ENCODE measurements at places on chromosomes 3 and 15.

DNA sequence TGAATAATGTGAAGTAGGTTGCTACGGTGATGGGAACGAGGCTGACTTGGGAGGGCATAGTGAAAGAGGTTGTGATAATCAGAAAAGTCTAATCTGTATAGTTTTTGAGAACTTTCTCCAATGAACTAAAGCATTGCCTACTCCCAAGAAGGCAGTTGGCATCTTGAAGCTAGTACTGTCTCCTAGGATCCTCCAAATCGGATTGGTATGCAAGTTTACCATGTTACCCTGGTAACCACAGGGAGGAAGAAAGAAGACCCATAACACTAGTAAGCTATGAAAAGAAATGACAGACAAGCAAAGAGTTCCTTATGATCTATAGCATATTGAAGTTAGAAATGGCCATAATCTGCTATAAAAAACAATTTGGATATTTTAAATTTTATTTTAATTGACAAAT is 127.2 kb upstream of the SYNPR start:
- DNase-seq = no peak

GRCh38 chr3:105877336-105877910 is 8.6 kb upstream of the CBLB start:
- DNase-seq = no peak

DNA sequence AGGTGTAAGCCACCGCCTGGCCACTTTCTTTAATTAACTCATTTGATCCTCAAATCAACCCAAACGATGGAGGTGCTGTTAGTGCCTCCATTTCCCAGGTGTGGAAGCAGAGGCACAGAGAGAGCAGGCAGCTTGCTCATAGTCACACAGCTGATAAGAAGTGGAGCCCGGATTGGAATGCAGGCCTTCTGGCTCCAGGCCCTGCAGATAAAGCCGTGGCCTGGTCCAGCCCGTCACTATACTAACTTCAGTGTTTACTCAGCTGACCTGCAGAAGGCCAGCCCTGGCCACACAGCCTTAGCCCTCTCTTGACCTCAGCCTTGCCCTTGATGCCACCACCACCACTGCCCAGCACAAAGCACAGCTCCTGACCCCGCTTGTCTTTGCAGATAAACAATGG is 116.7 kb downstream of the NUP210 start:
- DNase-seq = no peak

DNA sequence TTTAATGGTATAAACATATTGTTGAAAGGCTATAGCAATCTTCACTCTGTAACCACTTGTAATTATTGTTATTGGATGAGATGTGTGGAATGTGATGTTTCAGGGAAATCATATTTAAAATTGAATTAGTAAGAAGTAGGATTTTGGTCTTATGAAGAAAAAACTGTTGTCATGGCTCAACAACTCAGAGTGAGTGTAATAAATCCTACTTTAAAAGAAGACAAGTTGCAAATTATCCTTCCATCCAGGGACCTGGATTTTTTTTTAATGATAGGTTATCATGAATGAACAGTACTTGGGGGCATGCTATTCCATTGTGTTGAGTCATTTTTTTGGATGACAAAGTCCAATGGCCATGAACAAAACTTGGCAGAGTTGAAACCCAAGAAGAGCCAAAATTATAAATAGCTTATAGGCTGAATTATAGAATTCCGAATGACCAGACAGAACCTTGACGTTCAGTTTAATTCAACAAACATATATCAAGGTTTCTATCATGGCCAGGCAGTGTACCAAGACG is 625.5 kb upstream of the ZNF717 start:
- no peak for DNase-seq

DNA sequence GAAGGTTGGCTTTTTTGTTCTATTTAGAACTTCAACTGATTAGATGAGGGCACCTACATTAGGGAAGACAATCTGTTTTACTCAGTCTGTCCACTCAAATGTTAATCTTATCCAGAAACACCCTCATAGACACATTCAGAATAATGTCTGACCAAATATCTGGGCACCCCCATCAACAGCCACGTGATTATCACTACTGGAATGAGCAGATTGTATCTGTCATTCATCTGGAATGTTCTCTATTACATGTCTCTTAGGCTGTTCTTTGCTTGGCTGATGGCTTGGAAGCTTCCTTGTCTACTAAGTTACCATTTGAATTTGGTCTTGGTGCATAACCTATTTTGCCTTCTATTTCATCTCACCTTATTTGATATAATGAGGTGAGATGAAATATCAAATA is 15.7 kb upstream of the LRRC58 start:
- DNase-seq = no peak

GRCh38 chr15:72521682-72522081 is 47.6 kb downstream of the ARIH1 start:
- no peak for DNase-seq

GRCh38 chr3:25657293-25657692 is 7.4 kb downstream of the TOP2B start:
- DNase-seq = no peak

GRCh38 chr3:173886-174285 is 22.7 kb upstream of the CHL1 start:
- no peak for DNase-seq

- no peak for DNase-seq
Measured at GRCh38 chr15:97790180-97790579, 170.3 kb upstream of the ARRDC4 start.

DNA sequence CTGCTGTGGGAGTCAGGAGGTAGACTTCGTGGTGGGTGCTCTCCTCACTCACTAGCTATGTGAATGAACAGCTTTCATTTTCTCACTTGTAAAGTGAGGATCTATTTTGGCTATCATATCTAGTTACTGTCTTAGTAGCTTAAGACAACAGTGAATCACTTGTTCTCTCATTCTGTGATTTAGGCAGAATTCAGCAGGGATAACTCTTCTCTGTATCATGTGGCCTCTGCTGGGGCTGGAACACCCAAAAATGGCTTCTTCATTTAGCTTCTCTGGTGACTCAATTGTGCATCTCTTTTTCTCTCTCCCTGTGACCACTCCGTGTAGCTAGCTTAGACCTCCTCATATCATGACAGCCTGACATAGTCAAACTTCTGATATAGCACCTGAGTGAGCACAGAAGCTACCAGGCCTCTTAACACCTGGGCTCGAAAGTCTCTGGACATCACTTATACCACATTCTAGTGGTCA is 68.4 kb downstream of the BFSP2 start:
- DNase-seq = no peak

DNA sequence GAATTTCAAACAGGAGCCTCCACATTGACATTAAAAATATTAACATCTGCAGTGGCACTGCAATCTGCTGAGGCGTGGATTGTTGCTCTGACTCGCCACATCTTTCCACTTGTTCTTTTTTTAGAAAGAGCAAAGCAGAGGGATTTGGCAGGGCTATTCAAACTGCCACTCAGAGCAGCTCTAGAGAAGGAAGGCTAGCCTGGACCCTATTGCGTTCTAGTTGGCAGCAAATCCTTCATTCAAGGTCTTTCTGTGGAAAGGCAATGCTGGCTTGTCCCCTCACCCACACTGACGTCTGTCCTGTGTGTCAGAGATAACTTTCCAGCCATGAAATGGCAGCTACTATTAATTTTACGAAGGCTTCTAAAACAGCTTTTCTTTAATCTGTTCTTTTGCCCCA is 483.2 kb upstream of the SGO1 start:
- DNase-seq = peak; percentile 41

DNA sequence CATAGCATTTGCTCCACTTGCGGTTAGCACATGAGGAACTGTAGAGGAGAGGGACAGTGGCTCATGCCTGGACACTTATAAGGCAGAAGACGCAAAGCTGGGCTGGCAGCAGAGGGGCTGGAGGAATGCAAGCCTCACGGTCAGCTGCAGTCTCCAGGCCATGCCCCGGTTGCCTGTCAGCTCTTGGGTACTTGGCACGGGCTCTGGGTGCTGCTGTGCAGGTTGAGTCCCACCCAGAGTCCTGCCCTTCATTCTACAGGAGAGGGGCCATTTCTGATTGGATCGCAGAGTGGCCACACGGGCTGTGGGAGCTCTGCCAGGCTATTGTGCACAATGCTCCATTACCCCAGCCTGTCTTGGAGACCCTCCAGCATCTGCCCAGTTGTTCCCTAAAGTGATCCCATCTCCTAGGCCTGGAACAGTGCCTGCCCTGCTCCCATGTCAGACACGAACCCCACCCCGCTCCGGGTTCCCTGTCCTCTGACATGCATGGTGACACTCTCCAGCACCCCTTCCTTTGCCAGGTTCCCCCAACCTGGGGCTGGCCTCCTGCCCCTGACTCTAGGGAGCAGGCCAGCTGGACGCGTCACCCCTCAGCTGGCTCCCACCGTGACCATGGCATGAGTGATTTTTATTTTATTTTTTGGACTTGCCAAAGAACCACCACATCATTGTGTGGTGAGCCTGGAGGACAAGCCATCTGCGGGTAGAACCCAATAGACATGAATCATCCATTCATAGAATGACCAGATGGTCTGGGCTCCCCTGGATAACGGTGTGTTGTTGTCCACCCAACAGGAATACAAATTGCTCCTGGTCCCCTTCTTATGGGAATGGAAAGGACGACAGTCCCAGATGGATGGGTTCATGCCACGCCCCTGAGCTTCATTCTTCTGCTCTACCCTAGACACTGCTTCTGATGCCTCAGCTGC is 51.0 kb upstream of the KLF13 start:
- DNase-seq = no peak

- DNase-seq = peak; percentile 23
Measured at GRCh38 chr15:63517628-63518027, 13.2 kb downstream of the USP3 start.

DNA sequence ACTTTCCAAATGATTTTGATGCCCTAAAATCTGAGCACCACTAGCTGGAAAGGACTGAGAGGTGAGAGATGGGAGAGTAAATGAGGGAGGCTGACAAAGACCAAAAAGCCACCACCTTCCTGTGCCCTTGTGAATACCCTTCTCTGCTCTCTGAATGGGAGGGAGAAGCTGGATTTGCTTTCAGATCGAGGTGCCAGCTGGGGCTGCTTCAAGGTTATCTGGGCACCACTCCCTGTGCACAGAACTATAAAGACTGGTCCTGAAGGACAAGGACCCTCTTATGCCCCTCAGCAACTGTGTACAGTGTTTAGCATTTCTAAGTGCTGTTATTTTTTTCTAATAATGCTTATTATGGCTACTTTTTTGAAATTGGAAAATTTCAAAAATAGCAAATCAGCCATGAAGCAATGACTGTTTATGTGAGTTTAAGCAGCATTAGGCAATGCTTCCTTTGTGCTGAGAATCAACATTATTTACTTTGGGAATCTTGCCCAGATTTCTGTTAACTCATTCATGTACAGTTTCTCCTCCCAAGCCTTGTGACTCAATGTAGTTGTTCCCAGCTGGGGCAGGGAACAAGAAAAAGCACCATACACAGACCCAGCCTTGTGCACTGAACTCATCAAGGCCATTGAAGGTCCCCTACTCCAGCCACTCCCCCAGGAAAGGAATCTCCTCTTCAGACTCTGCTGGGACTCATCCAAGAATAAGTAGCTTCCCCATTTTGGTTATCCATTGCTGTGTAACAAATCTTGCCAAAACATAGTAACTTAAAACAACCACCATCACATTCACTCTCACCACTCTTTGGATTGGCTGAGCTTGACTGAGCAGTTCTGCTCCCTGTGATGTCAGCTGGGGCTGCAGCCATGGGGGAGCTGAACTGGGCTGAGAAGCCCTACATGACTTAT is 37.3 kb upstream of the CDV3 start:
- peak; percentile 17 for DNase-seq

GRCh38 chr3:101556064-101556463 is 5.6 kb upstream of the TRMT10C start:
- DNase-seq = no peak

DNA sequence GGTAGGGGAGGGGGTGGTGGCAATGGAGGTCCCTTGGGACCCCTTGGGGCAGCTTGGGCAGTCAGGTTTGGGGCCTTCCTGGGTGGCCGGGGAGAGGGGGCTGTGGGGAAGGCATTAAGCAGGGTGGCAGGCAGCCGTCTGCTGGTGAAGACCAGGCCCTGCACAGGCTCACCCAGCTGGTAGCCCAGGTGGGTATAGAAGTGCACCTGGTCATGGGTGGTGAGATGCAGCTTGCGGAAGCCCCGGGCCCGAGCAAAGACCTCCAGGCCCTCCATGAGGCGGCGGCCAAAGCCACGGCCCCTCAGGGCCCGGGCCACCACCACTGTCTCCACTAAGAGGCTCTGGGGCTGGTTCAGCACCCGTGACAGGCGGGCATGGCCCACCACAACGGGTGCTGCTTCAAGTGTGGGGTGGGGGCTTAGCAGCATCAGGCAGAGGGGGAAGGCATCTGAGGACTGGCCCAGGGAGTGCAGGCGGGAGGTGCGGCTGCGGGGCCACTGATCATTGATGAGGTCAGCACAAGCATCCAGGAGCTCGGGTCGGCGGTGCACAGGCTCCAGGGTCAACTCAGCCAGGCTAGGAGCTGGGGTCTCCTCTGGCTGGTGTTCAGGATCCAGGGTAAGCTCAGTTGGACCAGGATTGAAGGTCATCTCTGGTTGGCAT is 2.4 kb downstream of the HYAL3 start:
- DNase-seq = no peak

- no peak for DNase-seq
Measured at GRCh38 chr3:127033786-127034185, 50.9 kb downstream of the PLXNA1 start.

DNA sequence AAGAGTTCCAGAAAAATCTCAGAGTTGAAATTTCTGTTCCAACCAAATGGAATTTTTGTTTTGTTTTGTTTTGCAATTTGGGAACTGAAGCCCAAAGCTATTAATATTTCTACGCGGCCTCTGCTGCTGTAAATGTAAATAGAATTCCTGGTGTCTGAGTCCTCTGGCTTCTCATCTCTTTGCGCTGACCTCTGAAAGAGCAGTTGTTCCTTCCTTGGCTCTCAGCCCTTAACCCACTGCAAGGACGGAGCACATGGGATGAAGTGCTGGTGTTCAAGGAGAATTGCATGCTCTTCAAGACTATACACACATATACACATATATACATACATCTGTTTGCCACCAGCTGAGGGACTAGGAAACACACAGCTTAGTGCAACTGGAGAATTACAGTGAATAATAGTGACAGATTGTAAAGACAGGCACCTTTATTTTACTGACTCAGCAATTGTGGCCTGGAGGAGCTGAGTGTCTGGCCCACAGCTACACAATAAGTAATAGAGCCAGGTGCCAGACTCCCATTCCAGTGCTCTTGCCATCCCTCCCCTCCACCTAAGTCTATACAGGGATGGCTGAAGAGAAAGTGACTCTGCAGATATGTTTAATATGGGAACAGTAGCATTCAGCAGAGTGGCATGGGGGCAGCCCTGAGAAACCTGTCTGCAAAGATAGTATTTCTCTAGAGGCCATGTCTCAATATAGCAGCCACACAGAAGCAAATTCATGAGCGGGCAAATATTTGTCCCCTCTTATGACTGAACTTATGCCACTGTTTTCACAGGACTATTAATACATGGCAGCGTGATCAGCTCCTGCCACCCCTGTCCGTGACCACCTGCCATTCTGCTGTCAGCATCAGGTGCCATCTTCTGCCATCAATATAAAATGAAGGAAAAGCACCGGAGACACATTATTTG is 42.3 kb downstream of the NEK10 start:
- no peak for DNase-seq
